ENCODE measurements at places on chromosomes 5 and 9.

DNA sequence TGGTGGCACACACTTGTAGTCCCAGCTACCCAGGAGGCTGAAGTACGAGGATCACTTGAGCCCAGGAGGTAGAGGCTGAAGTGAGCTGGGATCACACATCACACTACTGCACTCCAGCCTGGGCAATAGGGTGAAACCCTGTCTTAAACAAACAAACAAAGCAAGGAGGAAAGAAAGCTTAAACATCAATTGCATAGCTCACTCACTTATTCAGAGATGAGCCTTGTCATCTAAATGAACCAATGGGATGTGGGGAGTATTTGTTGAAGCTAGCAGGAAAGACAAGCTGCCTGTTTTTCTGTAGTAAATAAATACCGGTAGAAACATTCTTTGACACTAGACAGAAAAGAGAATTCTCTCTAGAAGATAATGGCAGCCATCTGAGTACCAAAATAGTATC lies 161.0 kb upstream of the SLC12A2 start:
- DNase-seq, result no peak

GRCh38 chr9:72444435-72444834 lies 77.0 kb upstream of the TMC1 start:
- DNase-seq, result peak; percentile 7

DNA sequence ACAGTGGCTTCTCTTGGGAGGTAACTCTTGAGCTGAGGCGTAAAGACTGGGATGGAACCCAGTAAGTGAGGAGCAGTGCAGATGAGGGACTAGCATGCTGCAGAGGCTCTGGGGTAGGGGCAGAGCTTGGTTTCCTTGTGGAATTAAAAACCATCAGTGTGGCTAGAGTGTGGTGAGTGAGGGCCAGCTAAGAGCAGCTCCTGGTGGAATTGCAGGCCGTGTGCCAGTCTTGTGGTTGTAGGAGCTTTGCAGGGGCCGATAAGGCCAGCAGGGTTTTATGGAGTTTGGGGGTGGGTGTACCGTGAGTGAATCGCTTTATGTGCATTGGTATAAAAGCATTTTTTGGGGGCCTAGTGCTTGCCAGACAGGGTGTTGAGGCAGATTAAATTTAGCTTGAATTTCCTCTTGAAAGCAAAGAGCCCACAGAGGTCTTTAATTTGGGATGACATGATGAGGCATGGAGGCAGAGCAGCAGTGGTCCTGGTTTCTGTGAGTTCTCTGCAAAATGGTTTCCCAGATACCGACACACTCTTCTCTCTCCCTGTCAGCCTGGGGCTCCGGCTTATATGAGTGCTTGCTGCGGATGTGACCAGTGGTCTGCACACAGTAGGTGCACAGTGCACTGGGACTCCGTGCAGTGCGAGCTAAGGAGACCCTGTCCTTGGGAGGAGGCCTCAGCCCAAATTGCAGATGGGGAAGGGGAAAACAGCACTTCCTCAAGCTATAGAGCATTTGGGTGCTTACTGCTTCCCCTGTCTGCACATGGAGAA lies 176.4 kb upstream of the PITX1 start:
- no peak for DNase-seq

GRCh38 chr5:101045689-101046088 lies 142.6 kb upstream of the ST8SIA4 start:
- DNase-seq, result no peak

DNA sequence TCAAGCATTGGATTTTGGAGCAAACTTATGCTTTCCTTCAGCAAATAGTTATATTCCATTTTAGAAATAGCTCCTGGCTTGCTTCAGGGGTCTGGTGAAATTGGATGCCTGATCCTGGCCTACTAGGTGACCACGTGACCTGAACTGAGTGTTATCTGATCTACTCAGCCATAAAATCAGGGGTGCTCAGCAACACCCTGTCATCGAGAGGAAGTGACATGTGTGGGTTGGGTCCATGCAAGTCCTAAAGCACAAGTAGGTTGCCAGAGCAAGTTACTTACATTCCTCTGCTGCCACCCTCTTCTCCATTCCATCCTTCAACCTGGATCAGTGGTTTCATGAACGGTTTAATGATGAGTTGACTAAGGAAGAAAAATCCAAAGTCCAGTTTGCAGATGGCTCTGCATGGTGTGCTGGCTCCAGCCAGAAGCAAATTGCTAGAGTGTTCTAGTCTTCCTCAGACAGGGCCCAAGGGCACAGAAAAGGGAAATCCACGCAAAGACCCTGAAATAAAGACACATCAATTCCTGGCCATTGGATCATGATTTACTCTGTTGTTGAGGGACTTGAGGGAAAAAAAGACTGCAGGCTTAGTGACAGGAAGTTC lies 2.8 kb upstream of the FAM193B start:
- no peak for DNase-seq

DNA sequence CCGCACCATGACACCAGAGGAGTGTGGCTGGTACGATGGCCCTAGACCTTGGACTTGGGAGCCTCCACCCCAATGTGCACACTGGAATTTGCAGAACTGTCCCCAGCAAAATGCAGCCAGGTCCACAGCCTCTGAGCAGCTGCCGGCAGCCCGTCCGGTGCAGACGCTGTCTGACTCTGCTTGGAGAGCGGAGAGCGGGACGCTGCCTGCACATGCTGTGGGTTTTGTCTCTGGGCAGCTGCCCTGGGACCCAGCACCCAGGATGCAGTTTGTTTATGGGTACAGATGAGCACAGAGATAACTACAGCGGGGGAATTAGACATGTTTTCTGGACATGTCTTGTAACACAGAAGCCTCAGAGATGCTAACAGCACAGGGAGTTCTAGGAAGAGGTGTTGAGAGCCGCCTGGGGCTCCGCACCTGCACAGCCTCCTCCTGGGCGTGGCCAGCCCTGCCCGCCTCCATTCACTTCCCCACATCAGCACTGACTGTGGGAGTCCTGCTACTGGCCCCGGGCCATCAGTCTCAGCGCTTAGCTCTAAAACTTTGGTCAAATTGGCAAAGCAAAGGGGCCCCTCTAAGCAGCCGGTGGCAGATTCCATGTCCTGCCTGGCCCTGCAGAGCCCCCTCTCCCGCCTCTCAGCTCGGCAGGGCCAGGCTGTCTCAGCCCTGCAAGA lies 159.6 kb downstream of the IRX2 start:
- DNase-seq, result no peak

DNA sequence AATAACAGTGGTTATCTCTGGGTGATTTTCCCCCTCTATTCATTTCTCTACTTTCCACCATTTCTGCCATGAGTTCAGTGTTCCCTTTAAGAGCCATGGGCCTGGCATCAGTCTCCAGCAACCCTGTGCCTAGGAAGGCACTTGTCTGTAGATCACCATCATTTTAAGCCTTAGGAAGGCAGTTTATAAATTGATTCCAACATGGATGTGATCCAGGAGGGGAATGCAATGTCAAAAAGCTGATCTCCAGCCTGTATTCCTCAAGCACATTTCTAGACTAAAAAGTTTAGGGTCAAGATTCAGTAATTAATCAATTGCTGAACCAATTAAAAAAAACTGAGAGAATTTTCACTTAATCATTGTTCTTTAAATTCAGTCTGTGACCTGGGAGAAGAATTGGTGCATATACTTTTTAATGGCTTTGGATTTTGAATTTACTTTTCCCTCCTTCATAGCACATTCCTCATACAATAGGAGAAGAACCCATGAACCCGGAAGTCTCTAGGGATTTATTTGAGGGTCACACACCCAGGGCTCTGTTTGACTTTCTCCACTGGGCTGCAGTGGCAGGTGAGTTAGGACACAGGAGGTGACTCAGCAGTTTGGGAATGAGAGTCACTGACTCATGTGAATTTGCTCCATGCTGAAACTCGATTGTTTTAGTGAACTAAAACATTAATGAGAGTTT lies 6.1 kb upstream of the ERMP1 start:
- DNase-seq, result no peak

DNA sequence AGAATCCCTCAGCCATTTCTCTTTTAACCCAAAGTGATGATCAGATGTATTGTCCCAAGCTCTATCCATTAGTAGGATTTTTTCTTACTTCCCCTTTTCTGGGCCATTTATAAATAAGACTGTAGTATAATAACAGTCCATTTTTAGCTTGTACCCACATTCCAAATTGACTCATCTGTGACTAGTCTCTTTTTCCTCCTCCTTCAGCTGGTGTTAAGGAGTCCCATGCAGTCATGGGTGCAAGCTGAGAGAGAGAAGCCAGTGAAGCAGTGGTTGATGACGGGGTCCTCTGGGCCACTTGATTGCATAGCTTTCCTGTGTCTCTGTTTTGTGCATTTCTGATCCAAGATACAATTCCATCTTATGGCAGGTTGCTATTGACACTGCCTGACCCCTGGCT lies 476.0 kb upstream of the CD180 start:
- no peak for DNase-seq

DNA sequence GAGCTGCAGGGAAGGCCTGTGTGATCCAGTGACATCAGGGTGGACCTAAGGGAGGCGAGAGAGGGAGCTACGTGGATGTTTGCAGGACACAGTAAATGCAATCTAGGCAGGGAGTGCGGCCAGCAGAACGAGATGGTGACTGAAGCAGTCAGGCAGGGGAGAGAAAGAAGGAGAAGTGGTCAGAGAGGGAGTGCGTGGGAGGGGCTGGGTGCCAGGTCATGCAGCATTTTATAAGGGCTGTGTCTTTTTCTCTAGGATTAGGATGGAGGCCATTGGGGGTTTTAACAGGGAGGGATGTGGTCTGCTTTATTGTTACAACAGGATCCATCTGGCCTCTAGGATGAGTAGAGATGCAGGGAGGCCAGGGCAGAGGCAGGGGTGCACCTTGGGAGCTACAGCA lies 80.4 kb downstream of the DCP2 start:
- no peak for DNase-seq

DNA sequence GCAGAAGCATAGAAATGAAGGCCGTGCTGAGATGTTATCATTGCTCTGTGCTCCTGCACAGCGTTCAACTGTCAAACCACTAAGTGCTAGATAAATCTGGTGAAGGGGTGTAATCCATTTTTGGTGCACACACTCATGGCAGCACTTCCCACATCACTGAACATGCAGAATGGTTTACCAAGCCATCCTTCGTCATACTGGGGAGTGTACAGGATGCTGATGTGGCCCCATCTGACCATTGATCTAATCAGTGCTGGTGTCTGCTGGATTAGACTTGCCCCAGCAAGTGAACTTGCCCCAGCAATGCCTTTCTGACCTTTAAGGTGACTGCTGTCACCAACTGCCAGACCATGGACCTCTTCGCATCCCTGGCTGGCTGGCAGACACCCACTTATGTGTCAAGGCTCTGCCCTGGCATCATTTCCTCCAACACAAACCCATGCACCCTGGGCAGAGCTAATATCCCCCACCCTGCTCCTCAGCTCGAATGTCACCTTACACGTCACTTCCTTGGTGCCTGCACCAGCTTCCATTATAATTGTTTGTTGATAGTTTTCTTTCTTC lies 4.2 kb upstream of the SEMA4D start:
- no peak for DNase-seq

DNA sequence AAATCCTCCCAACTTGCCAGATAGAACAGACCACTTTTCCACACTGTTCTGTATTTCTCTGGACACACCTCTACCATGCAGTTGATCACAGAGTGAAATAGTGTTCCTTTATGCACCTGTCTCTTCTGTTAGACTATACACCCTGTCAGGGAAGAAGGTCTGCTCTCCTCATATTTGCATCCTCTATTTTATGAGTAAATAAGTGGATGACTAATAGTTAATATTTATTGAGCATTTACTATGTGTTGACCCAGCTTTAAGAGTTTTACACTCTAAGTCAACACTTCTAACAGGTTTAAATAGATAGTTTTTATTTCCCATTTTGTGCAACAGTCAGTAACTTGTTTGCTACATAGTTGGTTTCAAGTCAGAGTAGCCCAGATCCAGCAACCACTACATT lies 452.8 kb upstream of the MPDZ start:
- DNase-seq, result no peak

GRCh38 chr9:138074516-138074915 lies 196.9 kb downstream of the CACNA1B start:
- no peak for DNase-seq

GRCh38 chr5:168055141-168055683 lies 236.2 kb upstream of the WWC1 start:
- no peak for DNase-seq

GRCh38 chr5:170479484-170479883 lies 24.3 kb upstream of the KCNIP1 start:
- no peak for DNase-seq

- no peak for DNase-seq
These were observed 822 bp upstream of the TNIP1 start for GRCh38 chr5:151081431-151082281.

DNA sequence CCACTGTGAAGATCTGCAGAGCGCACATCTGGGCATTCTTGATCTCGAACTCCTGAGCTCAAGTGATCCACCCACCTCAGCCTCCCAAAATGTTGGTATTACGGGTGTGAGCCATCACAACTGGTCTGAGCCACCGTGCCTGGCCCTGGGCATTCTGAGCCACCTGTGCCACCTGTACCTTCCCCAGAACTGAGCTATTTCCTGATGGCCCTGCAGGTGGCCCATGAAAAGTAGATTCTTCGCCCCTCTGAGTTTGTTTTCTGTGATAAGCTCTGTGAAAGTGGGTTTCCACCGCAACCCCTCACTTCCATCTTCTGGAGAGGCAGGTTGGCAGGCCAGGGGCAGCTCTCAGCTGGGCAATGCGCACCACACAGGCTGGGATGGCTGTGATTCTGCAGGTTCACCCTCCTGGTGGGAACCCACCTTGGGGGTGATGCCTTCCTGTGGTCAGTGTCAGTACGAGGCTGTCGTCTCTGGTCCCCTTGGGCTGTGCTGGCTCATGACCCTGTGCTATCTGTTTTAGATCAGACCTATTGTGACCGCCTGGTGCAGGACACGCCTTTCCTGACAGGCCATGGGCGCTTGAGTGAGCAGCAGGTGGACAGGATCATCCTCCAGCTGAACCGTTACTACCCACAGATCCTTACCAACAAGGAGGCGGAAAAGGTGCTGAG lies 11.3 kb downstream of the CARD19 start:
- DNase-seq, result no peak

GRCh38 chr5:129477532-129477931 lies 17.4 kb downstream of the ADAMTS19 start:
- no peak for DNase-seq

- peak; percentile 22 for DNase-seq
These were observed 200.4 kb downstream of the LRRC70 start for GRCh38 chr5:62779010-62779422.

DNA sequence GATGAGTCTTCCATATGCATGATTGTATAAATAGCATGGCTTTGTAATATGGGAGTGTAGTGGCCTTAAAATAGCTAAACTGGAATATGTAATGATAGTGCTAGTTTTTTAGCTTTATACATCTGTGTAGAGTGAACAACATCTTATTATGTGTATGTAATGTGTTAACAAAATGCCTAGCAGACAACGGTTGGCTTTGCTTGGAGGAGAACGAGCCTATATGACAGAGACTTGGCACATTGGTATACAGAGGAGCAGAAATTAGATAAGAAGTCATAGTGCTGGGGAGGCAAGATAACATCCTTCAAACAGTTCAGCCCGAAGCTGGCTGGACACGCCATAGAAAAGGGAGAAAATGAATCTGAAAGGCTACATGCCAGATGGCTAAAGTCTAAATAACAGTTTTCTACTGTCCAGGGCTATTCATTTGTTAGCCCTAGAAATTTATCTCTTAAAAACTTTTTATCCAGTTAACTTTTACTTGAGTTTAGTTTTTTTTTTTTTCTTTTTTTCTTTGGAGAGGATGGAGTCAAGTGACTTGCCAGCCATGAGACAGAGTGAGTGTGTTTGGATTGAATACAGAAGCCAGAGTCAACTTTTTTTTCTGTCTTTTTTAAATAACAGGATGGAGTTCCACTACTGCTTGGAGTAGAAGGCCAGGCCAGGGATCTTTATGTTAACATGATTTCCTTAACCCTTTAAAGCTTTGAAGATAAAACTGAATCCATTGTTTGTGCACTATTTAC lies 214.4 kb upstream of the ACTBL2 start:
- no peak for DNase-seq

GRCh38 chr5:133643365-133643764 lies 31.0 kb upstream of the FSTL4 start:
- no peak for DNase-seq

Measured in prostate gland (tissue), 2 donors.